ENCODE measurements at places on chromosomes 3 and 15.

- peak; percentile 74 for DNase-seq
Measured at GRCh38 chr3:105827959-105828358, 40.9 kb downstream of the CBLB start.

GRCh38 chr3:46429671-46430070 lies 22.6 kb downstream of the CCRL2 start:
- no peak for DNase-seq

- DNase-seq: no peak
Measured at GRCh38 chr15:90465140-90465929, 64.4 kb upstream of the CRTC3 start.

GRCh38 chr3:33438881-33439545 lies 1.2 kb downstream of the UBP1 start:
- DNase-seq: no peak

- no peak for DNase-seq
Measured at GRCh38 chr15:63457379-63457778, 47.0 kb upstream of the USP3 start.

GRCh38 chr3:196124608-196125007 lies 42.7 kb upstream of the TFRC start:
- no peak for DNase-seq

- no peak for DNase-seq
Measured at GRCh38 chr3:62446337-62446940, 73.1 kb upstream of the FEZF2 start.

- no peak for DNase-seq
Measured at GRCh38 chr15:66405615-66406014, 18.9 kb downstream of the MAP2K1 start.

DNA sequence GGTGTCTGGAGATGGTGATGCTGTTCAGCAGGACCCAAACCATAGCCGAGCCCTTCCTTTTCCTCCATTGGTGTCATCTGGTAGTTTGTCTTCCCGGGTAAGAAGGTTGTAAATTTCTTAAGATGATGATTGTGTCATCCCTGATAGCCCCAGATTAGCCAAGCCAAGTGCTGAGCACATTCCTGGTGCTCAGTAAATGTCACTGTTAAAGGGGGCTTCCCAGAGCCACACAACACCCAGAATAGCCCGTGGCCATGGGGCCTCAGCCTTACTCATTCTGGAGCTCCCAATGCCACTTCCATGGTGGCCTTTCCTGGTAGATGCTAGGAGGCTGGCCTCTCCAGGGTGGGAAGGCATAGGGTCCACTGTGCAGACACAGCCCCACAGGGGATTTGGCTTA lies 4.6 kb upstream of the PLA2G4B start:
- DNase-seq: no peak

GRCh38 chr15:43977072-43977884 lies 150.5 kb downstream of the WDR76 start:
- DNase-seq: peak; percentile 58

- no peak for DNase-seq
Measured at GRCh38 chr3:172680684-172681083, 30.2 kb downstream of the NCEH1 start.

GRCh38 chr3:131840156-131840797 lies 194.5 kb downstream of the CPNE4 start:
- no peak for DNase-seq

DNA sequence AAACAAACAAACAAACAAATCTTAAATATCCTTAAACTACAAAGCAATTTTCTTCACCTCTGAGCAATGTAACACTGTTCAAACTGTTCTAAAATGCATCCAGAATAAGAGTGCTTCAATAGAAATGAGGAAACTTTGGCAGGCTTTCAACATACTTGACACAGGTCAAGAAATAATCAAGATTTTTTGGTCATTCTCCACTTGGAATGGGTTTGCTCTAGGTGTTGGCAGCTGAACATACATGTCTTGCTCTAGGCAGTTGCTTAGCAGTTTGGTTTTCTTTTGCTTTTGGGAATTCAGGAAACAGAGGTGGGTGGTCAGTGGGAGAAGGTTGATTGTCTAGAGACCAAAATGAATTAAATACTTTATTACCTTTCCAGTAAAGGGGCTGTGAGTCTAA lies 1.4 kb upstream of the LRRC3B start:
- DNase-seq: no peak

DNA sequence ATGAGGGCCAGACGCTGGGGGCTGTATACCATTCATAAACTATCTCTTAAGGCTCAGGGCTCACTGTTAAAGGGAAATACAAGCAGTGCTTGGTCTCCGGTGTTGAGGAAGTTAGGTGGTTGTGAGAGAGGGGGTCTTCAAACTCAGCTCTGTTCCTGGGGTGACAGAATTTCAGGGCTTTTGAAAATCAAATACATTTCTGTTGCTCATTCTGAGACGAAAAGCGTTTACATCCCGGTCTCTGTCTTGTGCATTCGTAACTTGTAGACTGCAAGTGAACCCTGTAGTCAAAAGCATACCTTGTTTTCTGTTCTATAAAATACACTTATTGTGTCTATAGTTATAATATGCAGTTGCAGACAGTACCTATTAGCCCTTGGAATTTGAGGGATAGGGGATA lies 1.7 kb downstream of the SLCO3A1 start:
- no peak for DNase-seq

DNA sequence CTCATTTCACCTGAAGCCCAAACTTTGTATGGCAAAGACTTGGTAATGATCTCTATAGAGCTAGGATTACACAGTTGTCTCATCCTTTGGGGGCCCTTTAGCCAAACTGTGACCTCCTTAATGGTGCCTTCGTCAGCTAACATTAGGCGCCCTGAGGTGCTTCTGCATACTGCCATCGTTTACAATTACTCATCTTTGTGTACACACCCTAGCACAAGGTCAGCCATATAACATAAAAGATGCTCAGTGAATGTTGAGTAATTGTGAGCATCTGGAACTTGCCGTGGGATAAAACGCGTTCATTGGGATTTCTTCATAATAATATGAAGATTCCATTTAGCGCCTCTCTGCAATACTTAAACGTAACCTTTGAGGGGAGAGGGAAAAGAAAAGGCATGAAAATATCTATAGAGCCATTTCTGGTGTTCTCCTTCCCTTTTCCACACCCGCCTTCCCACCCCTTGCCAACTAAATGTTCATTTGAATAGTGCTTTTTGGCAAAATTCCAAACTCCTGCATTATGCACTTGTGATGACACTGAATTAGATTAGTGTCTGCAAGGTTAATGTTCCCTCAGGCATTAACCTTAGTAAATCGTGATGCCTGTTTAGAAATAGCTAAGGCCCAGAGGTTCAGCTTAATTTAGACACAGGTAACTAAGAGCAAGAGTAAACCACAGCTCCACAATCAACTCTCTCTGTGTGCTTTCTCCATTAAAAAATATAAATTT lies 990 bp upstream of the ZNF148 start:
- no peak for DNase-seq

- DNase-seq: no peak
Measured at GRCh38 chr15:27561816-27562215, 537.3 kb downstream of the OCA2 start.

DNA sequence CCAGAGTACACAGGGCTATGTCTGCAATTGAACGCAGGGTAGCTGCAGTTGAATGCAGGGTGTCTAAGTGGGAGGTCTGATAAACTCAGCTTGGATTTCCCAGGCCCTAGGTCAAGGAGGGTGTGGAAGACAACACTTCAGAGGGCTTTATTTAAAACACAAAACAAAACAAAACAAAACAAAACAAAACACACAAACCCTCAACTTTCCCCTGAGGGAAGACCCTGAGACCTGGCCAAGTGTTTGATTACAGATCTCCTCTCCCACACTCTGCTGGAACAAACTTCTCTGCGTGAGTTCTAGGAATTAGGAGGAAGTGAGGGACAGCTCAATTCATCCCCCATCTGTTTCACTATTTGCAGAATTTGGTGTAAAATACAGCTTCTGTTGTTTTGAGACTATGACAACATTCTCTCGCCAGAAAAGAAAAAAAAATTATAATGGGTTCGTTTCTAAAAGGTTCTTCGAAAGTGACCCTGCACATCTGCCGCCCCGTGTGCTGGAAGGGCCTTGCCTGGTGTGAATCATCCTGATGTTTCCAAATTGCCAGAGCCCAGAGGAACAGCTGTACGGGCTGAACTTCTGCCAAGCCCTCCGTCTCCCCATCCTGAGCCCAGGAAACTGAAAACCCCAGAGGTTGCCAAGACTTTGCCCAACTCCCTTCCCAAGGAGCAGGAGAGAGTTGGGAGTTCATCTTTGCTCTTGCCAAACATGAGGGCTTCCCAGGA lies 73.3 kb upstream of the RAD18 start:
- no peak for DNase-seq

- no peak for DNase-seq
Measured at GRCh38 chr3:168989396-168989795, 674.1 kb downstream of the MECOM start.

DNA sequence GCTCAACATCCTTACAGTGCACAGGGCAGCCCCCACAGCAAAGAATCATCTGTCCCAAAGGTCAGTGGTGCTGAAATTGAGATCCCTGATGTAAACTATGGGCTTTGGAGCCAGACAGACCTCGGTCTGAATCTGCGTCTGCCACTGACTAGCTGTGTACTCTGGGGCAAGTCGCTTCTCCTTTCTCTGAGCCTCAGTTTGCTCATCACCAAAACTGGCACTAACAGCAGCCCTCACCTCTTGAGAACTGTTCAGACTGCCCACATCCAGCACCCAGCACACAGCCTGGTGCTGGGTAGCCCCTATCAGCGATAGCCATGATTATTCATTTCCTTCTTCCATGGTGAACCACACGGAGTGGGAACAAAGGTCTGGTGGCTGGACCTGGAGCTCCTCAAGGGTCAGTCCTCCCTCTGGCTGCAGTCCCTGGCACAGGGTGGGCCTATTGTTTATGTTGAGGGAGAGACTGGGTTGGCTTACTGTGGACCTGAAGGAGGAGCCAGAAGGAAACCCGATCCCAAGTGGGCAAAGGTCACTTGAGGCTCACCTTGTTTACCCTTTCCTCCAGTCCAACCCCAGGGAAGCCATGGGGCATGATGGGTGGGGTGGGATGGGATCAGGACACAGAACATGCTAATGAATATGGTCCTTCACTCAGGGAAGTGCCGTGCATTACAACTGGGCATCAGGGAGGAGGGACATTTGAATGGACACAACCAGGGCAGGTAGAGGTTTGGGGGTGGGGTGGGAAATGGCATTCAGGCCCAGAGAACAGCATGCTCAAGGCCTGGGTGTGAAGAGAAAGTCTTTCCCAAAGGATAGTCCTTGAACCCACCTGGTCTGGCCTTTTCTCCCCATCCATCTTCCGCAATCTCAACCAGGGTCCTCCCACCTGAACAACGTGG lies 1.6 kb upstream of the PRKCD start:
- DNase-seq: no peak

DNA sequence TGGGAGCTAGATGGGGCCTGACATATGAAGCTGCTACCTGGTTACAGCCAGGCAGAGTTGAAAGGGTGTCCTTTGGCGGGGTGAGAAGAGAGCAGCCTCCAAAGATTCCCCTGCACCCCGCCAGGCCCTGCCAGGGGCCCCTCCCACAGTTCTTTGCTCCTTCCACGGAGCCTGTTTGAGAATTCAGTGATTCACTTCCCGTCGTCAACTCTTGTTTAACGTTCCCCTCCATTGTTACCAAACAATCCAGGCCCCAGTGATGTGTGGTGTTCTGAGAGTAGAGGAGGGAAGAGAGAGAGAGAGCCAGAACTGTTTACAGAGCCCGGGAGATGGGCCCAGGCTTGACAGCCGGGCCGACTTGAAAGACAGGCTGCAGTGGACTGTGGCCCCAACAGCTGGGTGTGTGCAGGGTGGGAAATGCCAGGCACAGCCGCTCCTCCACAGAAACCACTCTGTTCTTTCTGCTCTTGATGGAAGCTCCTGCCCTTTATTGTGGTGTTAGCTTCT lies 81.5 kb downstream of the SMAD3 start:
- peak; percentile 85 for DNase-seq

- DNase-seq: no peak
Measured at GRCh38 chr3:30777426-30778113, 116.9 kb downstream of the GADL1 start.

- no peak for DNase-seq
Measured at GRCh38 chr15:55827204-55827603, 84.3 kb upstream of the PRTG start.

DNA sequence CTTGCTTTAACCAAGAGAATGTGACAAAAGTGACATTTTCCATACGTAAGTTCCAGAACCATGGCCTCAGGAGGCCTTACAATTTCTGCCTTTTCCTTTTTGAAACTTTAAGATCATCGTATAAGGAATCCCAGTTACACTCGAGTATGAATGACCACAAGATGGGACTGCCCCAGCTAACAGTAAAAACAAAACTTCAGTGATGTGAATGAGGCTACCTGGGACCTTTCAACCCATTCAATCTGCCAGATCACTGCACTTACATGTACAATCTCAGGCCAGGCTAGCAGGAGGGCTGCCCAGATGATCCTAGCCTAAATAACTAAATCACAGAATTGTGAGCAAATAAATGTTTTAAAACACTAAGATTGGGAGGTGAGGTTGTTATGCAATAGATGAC lies 328.8 kb downstream of the CNTN6 start:
- DNase-seq: no peak

GRCh38 chr3:16697443-16698147 lies 92.4 kb upstream of the DAZL start:
- no peak for DNase-seq

DNA sequence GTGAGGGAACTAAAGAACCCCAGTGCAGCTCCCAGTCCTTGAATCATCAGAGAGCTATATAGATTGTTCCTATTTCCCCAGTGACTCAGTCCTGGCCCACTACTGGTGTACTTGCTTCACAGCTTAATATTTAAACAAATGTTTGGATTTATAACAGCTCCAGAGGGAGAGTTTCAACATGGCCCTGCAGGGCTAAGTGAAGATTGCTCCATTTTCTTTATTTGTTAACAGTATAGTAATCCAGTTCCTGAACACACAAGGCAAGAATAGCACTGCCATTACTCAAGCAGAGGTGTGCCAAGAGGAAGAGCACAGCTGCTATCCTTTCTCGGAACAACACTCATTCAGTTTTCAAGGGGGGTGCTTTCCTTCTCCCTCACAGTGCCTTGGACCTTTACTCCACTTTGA lies 6.5 kb downstream of the SQOR start:
- DNase-seq: peak; percentile 94

GRCh38 chr3:100374521-100374920 lies 26.4 kb downstream of the TOMM70 start:
- no peak for DNase-seq

- no peak for DNase-seq
Measured at GRCh38 chr3:94693997-94694640, 631.3 kb downstream of the NSUN3 start.

DNA sequence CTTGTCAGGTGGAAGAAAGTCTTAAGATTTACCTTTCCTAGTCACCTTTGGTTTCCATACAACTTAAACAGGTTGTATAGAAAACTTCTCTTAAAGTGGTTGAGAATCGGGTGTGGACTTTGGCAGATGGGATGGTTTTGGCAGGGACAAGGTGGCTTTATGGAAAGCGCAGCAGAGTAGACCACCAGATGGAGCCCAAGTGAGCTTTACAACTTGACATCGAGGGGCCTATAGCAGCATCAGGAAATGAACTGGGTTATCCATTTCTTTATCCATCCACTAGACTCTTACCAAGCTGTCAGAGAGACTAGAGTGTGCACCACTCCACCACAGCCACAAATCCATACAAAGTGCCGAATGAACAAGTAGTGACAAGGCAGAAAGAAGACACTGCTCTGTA lies 85.3 kb upstream of the MBNL1 start:
- DNase-seq: peak; percentile 24

Data from RCC 7860 (cell line).